ENCODE measurements at places on chromosomes 3 and 15.

GRCh38 chr3:198071602-198072287 lies 111.7 kb downstream of the LMLN start:
- DNase-seq: no peak

- DNase-seq: no peak
Measured at GRCh38 chr3:6321999-6322398, 538.9 kb upstream of the GRM7 start.

DNA sequence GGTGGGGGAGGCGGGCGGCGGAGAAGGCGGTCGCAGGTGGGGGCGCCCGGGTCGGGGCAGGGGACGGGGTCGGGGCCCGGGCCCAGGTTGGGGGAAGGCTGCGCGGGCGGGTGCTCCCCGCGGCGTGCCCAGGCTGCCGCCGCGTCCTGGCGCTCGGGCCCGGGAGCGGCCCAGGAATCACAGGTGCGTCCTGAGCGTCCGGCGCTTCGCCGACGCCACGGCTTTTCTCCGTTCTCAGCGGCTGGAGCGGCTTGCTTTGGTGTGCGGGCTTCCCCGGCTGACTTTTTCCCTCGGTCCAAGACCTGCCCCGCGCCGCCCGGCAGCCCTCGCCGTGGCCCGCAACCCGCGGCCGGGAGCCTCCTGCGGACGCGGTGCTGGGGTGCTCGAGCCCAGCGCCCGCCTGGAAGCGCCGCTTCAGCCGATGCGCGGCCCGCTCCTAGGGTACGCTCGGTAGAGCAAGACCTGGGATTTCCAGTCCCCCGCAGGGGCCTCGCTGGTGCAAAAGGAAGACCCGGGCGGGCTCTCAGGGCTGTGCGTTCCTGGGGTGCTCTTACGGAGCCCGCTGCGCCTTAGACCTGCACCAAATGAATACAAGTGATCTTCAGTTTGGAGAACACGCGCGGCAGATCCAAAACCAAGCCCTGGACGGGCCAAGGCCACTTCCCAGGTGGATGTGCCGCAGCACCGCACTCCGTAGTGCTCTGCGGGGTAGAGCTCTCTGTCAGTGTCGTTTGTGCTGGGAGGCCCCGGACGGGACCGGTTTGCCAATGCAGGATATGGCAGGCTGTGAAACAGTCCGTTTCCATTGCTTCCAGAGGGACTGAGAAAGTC lies 639 bp downstream of the NIPA1 start:
- DNase-seq: peak; percentile 34

DNA sequence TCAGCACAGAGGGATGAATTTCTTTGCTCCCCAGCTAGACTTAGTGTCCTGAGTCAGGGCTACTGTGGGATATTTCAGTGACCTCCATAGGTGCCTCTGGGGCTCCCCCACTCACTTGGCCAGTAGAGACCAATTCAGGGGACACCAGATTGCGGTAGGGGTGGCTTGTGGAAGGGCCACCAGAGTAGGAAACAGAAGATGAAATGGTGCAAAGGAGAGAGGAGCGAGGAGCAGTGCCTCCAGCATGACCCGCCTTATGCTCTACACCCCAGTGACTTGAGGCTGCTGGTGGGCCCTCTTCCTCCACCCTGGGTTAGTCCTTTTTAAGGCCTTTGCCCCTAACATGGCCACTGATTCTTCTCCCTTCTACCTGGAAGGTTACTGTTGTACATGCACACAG lies 2.5 kb downstream of the AEN start:
- DNase-seq: no peak

- DNase-seq: no peak
Measured at GRCh38 chr3:59935025-59935424, 885.2 kb upstream of the CFAP20DC start.

- no peak for DNase-seq
Measured at GRCh38 chr3:147462856-147463255, 53.7 kb downstream of the ZIC1 start.

- DNase-seq: no peak
Measured at GRCh38 chr3:186365202-186365974, 3.4 kb upstream of the DGKG start.

Data from BE2C (cell line).